ENCODE measurements at places on chromosomes 2 and 18. TPM values are rescaled to one million over a fixed set of nuclear protein-coding genes. Genes with fewer than 3 reads are reported as not detected.

Gene DRC1
- total RNA-seq = not detected

Gene LYPD6B
- total RNA-seq = not detected

Gene TMEM37
- total RNA-seq = not detected

Gene SIX3
- total RNA-seq = 0.08 TPM

Gene SS18
- 52.0 TPM for total RNA-seq

Gene RPRM
- total RNA-seq = not detected

Gene ST8SIA3
- total RNA-seq = not detected

Gene RNF152
- total RNA-seq = 0.21 TPM

Gene VSNL1
- not detected for total RNA-seq

Gene DNAH7
- total RNA-seq = 0.08 TPM

All from activated CD8-positive, alpha-beta memory T cell treated with anti-CD3 and anti-CD28 coated beads for 36 hours (primary cell).